CD14-positive monocyte (primary cell): ENCODE measurements at places on chromosomes 7 and 10. TPM values are rescaled to one million over a fixed set of nuclear protein-coding genes. Genes with fewer than 3 reads are reported as not detected.

DNA sequence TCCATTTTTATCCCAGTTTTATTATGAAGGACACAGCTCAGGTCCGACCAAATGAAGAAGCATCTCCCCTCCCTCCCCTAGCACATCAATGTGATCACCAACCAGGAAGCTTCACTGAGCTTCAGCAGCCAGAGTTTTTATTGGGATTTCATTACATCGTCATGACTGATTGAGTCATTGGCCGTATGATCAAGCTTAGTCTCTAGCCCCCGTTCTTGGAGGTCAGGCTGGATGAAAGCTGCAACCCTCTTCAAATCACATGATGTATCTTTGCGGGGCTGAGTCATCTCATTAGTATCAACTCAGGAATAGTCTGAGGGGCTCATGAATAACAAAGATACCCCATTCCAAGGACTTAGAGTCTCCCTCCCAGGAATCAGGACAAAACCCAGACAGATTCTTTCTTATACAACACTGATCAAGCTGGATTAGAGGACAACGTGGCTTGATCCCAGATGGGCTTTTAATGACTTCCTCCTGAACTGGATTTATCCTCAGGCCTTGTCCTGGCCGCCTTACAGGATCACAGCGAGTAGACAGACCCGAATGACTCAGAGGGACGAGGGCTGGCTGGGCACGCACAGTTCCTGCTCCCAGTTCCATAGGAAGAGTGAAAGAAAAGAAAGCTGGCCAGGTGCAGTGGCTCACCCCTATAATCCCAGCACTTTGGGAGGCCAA, 14.5 kb downstream of the LIMK1 start:
- no peak for DNase-seq

- DNase-seq: no peak
Observed at GRCh38 chr10:82889728-82890127, 1014.7 kb downstream of the NRG3 start.

GRCh38 chr7:17236603-17237002, 61.8 kb upstream of the AHR start:
- DNase-seq: peak; percentile 64

DNA sequence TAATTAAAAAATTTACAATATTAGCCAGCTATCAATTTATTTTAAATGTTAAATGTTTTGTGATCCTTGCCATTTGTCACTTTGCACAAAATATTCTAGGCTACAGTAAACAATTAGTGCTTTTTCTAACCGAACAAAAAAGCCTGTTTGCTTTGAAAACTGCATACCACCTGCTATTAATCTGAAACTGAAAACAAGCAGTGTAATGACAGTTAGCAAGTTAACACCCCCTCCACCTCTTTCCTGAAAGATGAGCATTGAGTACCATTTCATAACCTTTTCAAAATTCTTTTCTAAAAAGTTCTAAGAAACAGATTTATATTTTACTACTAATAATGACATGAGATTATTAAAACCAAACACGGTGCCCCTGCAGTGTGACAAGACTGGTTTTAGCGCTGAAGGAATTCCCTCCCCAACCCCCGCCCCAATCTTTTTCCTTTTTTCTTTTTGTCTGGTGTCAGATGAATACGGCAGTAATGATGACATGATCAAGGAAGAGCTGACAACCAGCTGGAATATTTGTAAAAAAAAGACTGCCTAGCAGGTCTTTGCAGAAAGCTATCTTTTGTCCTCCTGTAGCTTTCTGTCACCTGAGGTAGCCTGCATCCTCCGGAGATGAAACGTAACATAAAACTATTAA, 175.6 kb downstream of the CHCHD3 start:
- no peak for DNase-seq

DNA sequence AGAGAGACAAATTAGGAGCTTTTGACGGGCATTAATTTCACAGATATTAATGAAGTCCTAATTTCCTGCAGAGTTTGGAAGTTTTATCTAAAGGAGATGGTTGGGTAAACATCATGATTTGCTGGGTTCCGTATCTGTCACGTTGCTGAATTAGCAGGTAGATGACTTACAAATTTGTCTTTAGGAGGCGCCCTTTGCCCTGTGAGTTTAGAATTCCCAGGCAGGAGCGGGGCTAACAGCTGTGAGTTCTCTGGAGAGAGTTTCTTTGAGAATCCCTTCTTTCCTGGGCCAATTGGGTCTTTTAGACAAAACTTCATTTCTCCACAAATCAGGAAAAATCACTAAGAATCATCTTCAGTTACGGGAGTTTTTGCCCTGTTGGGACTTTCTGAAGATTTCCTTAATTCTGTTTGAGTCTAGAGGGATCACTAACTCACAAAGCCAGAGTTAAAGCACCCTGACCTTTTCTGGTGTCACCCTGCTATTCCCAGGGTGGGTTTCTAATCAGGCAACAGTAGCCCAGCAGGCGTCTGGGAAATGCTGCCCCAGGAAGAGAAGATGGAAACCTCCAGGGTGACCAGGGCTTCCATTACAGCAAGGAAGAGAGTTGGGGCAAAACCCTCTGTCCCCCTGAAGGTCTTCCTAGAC, 63.7 kb downstream of the PRKCQ start:
- DNase-seq: no peak

Gene TRIM73
- 0.89 and 0.94 TPM in 2 replicates for polyA plus RNA-seq

Gene LRRC17
- not detected for polyA plus RNA-seq

Gene BTBD16
- not detected for polyA plus RNA-seq
